Daoy (cell line): ENCODE measurements at places on chromosomes 7 and 10. TPM values are rescaled to one million over a fixed set of nuclear protein-coding genes. Genes with fewer than 3 reads are reported as not detected.

The SPOCK2 gene
- total RNA-seq: 0.29 TPM in 1 of 2 replicates, not detected in the other

The SPDYE8 gene
- total RNA-seq: not detected in 2 replicates

The CLDN15 gene
- total RNA-seq: 4.9 and 5.8 TPM in 2 replicates

The MYO1G gene
- 0.06 and 0.34 TPM in 2 replicates for total RNA-seq

The CASD1 gene
- total RNA-seq: 12.5 and 15.5 TPM in 2 replicates

The INTS15 gene
- 13.9 and 18.7 TPM in 2 replicates for total RNA-seq

DNA sequence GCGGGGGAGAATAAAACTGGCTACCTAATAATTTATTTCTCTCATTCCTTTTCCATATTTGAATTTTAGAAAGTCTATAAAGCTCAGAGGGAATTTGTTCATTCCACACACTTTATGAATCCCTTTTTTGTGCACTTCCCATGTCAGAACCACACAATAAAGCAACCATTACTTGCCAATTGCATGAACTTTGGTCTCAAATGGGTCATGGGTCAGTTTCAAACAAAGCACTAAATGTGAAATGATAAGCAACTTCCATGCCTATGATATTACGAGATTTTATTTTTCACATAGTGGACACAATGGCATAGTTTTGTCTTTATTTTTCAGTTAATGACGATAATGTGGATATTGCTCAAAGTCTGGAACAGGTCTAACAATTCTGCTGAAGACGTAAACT, 18.6 kb upstream of the RELN start:
- DNase-seq: no peak

- no peak for DNase-seq
Observed at GRCh38 chr10:113160641-113161040, 210.6 kb downstream of the TCF7L2 start.

DNA sequence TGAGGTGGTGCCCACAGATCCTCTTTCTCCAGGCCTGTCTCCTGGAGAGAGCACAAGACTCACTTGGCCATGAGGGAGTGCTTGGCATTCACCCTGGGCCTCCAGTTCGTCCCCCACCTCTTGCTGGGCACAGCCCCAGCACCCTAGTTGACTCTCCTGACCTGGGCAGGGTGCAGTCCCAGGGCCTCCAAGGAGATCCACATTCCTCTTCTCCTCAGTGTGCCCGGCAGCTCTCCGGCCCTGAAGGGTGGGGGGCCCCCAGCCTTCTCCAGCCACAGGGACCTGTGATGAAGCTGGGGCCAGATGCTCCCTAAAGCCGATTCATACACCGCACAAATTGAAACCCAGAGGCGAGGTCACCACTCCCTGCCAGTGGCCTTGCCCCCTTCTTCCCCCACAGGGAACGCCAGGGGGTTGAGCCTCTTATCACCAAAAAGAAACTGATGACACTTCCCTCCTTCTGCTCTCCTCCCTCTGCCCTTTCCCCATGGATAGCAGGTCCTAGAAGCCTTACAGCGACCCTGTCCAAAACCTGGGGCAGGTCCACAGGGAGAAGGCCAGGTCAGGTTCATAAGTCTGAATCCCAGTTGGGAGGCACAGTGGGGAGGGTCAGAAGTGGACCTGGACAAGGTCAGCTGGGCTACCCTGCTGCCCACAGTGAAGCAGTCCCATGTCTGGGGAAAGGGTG, 3.1 kb downstream of the EN2 start:
- no peak for DNase-seq

DNA sequence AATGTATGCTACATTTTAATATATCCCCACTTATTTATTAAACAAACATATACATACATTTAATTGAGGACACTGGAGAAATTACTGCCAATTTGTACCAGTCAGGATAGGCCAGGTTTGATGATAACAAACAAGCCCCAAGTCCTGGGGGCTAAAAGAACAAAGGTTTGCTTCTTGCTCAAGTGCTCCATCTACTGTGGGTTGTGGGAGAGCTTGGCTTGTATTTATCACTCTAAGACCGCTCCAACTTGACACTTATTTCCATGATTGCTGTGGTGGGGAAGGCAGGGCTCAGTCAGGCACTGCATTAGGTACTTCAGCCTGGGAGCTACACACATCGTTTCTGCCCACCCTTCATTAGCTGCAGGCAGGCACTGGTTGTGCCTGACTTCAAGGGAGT, 136.6 kb upstream of the ZNF32 start:
- DNase-seq: no peak

- DNase-seq: no peak
Observed at GRCh38 chr7:73881352-73882046, 20.5 kb downstream of the TMEM270 start.

DNA sequence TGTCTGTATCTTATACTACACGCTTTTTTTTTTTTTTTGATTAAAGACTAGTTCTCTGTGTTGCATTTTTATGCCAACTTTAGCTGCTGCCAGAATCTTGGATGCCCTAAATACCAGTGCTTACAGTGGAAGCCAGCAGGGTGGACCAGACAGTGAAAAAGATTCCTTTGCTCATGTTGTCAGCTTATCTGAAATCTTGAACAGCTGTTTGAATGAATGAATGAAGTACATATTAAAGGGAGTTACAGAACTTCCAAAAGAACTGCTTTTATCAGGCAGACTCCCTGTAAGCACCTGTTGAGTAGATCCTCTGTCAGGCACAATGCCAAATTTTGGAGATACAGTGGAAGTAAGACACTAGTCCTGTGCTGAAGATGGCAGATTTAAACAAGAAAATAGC, 184.9 kb downstream of the PPP1R9A start:
- DNase-seq: no peak

- DNase-seq: no peak
Observed at GRCh38 chr10:11705722-11706121, 36.5 kb upstream of the ECHDC3 start.

DNA sequence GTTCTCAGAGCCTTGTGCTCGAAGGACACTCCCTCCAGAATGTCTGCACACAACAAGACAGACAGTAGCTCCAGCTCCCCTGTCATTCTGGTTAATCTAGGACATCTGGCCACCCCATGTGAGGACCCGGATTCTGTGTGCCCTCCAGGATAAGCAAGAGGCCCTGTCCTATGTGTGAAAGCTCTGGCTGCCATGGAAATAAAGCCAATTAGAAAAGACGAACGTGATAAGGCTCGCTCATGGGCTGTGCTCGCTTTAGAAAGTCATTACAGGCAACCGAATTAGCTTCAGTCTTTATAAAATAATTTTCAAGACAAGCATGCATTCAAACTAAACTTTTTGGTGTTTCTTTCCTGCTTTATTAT, 263.4 kb downstream of the INHBA start:
- DNase-seq: no peak

DNA sequence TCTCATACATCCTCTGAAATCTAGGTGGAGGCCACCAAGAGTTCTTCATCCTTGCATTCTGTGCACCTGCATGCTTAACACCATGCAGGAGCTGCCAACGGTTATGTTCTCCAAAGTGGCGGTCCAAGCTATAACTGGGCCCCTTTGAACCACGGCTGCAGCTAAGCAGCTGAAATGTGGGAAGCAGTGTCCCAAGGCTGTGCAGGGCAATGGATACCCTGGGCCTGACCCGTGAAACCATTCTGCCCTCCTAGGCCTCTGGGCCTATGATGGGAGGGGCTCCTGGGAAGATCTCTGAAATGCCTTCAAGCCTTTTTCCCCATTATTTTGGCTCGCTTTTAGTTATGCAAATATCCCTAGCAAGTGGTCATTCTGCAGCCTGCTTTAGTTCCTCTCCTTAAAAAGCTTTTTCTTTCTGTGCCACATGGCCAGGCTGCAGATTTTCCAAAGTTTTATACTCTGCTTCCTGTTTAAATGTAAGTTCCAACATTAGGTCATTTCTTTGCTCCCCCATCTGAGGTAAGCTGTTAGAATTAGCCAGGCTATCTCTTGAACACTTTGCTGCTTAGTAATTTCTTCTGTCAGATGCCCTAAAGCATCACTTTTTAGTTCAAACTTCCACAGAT, 7.7 kb upstream of the GTPBP4 start:
- DNase-seq: no peak

DNA sequence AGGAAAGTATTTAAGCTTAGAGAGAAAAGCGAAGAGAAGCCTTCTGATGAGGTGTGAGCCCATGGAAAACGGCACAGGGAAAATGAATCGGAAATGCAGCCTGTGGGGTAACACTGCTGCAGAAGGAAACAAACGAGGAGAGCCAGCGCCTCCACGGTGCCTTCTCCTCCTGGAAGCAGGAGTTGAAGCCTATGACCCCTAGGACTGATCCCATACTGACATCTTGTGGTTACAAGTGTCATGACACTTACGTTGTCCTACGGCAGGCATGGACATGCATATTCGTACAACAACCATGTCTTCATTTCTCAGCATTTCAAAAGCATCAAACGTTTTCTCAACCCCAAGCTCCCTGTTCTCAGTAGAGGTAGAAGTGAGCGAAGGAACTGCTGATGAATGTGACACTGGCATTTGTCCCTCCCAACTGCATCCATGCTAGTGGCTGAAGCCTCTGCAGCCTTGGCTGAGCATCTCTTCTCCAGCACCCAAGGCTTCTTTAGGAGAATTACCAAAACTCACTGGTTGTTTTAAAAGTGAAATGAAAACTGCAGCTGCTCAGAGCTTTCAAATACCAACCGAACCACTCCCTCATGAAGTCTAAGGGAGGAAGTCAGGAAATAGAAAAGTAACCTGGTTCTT, 160.2 kb downstream of the JAZF1 start:
- peak; percentile 89 for DNase-seq

DNA sequence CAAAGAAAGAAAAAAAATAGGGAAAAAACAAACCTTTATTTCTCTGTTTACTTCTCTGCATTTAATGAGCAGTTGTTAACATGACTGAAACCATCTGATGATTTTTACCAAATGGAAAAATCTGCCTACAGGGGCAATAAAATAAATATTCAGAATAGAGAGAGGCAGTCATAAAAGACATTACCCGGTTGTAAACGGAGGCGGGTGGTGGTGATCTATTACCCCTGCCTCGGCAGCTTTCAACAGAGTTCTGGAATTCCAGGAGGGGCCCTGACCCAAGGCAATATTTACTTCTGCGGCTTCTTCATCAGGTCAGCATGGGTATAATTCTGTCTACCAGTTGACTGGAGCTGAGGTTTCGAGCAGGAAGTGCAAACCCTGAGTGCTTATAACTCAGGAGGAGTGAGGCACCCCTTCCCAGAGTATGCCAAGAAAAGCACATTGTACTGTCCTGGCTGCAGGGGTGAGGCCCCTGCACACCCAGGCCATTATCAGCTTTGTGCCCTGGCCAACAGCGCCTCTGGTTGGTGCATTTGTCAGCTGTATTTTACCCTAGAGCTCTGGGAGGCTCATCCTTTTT, 8.2 kb upstream of the CXCL12 start:
- no peak for DNase-seq

DNA sequence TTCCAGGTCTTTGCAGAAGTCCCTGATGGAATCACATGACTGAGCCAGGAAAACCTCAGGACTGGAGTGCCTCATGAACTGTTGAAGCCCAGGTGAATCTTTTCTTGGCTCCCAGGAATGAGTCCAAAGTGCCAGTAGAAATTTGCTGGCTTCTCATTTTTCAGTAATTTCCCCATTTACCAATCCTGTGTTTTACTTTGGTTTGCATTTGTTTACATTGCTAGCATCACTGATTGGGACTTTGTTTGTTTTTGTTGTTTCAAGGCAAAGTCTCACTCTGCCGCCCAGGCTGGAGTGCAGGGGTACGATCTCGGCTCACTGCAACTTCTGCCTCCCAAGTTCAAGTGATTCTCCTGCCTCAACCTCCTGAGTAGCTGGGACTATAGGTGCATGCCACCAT, 1.6 kb upstream of the ZNF12 start:
- DNase-seq: no peak

- no peak for DNase-seq
Observed at GRCh38 chr7:124338861-124339260, 306.0 kb upstream of the TMEM229A start.

- no peak for DNase-seq
Observed at GRCh38 chr10:15879663-15880062, 19.4 kb upstream of the MINDY3 start.

DNA sequence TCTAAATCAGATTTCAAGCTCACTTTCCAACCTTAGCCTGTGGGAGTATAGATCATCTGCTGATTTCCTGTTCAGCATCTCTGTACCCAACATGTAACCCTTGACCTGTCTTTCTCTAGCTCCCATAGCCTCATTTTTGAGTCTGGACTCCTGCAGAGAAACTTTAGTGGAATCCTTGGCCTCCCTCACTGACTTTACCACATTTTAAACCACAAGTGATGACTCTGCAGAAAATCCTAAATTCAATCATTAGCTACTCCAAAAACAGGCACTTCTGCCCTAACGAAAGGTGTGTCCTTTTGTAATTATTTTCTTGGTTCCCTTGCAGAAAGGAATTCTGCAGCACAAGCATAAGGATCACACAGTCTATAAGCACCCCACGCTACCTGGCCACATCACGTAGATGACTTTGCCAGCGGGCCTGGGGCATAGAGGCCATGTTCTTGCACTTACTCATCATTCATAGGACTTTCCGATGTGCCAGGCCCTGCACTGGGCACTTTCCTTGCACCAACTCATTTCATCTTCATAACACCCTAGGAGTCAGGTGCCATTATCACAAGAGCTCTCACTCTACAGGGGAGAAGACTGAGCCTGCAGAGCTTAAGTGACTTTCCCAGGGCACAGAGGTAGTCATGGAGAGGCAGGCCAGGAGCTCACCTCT, 57.2 kb upstream of the OPALIN start:
- peak; percentile 18 for DNase-seq
